Cardiac muscle cell (in vitro differentiated cells and primary cell): ENCODE measurements at places on chromosomes 7 and 10.

GRCh38 chr7:33893377-33893776 is 12.0 kb upstream of the BMPER start:
- no peak for DNase-seq

- no peak for DNase-seq
These were observed 185.1 kb downstream of the CTTNBP2 start for GRCh38 chr7:117688126-117688525.

- no peak for DNase-seq
These were observed 32.4 kb upstream of the RET start for GRCh38 chr10:43044448-43044921.

GRCh38 chr10:48478980-48479811 is 125.7 kb downstream of the ARHGAP22 start:
- no peak for DNase-seq

GRCh38 chr10:114990991-114991390 is 53.0 kb downstream of the TRUB1 start:
- no peak for DNase-seq

DNA sequence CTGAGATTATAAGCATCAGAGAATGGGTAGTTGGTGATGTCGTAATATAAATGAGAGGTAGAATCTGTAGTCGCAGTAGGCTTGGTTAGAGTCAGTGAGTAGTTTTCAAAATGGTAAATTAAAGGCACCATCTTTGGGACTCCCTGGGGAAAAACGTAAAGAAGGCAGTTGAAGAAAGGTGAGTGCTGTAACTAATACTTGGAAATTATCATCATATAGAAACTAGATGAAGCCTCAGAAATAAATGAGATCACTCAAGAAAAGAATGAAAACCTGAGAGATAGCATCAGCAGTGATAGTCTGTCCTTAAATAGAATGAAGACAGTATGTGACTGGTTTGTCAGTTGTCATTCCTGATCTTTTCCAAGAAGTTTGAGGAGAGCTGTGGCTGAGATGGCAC is 23.8 kb downstream of the PALS2 start:
- DNase-seq = no peak

DNA sequence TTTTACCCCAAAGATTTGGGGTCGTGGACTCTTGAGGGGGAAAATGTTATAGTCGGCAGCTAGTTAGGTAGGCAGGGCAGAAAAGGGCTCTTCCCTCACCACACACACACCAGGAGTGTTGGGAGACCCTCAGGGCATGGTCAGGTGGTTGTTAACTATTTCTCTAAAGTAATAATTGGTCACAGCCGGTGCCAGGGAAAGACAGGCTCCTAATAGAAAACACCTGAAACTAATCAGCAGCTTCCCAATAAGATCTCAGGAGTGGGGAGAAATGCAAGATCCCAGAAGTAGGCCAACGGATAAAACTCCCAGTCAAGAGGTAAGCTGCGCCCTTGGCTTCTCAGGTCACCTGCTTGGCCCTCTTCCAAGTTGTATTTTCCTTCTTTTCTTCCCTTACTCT is 213.1 kb downstream of the PHTF2 start:
- DNase-seq = no peak

GRCh38 chr10:27258838-27259812 is 18.5 kb upstream of the ACBD5 start:
- DNase-seq = no peak

GRCh38 chr7:11607686-11608085 is 224.3 kb downstream of the THSD7A start:
- peak; percentile 10 for DNase-seq

DNA sequence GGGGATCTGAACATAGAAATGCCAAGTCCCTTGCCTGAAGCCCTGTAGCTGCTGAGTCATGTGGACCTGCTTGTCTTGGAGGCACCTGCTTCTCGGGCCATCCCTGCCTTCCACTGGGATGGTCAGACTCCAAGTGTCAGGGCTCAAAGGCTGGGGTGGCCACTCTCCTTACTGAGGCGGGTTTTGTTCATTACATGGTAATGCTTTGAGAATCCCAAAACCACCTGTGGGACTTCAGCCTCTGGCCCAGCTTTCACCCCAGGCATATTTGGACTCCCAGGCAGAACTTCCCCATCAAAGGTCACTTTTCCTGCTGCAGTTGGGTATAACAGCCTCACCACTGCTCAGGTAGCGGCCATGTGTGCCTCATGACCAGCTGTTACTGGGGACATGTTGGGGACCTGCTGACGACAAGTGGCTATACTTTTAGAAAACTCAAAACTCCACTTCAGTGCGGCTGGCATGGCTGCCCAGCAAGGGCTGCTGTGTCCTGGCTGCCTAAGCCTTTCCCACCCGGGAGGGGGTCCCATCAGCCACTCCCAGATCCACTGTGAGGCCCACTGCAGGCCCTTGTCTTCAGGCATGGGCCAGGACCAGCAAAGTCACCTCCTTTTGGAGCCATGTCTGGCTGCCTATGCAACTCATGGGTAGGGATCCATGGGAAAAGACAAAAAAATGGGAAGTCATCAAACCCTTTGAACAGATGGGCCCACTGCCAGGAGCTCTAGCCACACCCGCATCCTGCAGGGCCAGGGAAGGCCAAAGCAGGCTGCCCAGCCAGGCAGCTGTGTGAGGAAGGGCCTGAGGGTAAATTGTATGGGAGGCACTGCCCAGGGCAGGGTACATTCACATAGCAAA is 96.7 kb downstream of the ARHGAP22 start:
- DNase-seq = peak; percentile 10

DNA sequence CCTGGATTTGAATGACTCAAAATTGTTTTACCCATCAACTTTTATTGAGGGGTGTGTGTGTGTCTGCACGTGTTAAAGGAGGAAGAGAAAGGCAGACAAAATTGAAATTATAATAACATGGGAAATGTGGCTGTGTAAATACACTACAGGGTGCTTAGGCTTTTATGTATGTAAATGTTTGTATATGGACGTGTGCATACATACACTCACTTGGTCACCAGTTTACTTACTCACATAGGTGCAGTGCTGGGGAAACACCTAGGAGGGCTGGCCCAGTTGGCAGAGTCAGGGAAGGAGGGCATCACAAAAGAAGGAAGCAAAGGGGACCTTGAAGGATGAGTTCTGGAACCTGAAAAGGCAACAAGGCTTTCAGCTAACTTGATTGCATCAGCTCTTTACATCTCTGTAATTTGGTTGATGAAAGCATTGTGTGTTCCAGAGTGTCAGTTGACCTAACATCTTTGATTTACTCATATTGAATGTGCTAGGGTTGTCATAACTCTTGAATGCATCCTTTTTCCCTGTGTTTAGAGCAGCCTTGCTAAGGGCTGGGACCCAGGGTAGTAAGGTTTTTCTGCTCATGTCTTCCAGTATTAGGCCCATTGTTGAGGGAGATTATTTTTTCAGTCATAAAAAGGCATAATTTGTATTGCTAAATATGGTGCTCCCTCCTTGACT is 10.2 kb downstream of the WDR11 start:
- DNase-seq = no peak

- no peak for DNase-seq
These were observed 25.7 kb upstream of the LMBR1 start for GRCh38 chr7:156918635-156919034.

DNA sequence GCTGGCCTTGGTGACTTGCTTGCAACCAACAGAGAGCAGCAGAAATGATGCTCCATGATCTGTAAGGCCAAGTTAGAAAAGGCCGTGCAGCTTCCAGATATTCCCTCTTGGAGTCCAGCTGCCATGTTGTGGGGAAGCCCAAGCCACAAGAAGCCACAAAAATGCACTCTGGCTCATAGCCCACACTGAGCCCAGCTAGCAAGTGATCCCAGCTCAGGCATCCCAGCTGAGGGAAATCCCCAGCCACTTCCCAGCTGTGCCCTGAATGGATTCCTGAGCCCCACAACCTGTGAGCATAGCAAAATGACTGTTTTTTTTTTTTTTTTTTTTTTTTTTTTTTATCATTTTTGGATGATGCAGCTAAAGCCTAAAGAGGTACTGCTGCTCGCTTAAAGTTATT is 11.1 kb upstream of the SDK1 start:
- DNase-seq = no peak

- no peak for DNase-seq
These were observed 116.6 kb upstream of the WDR11 start for GRCh38 chr10:120734483-120735078.

GRCh38 chr7:29809533-29810155 is 3.3 kb downstream of the WIPF3 start:
- DNase-seq = no peak

GRCh38 chr7:134885967-134886352 is 100.3 kb upstream of the AGBL3 start:
- DNase-seq = no peak

GRCh38 chr7:142568435-142569097 is 180.7 kb upstream of the PRSS1 start:
- peak; percentile 80 for DNase-seq
